ENCODE measurements at places on chromosomes 12 and 14.

DNA sequence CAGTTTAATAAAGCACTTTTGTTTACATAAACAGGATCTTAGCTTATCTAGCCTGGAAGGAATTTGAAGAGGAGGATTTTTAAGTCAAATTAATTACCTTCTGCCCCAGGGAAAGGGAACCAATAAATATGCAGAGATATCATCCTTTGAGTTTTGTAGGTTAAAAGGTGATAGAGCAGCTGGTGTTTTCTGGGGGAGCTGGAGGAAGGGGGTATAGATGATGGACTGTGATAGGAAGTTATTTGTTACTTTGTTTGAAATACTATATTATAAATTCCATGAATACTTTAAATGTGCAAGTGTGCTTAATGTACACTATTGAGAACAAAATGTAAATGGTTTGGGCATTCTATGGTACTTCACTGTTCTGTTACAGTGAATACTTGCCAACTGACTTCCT is 55.2 kb downstream of the NPAS3 start:
- DNase-seq = no peak

- DNase-seq = no peak
Measured at GRCh38 chr14:74358176-74358829, 10.0 kb downstream of the VRTN start.

- DNase-seq = peak; percentile 95
Measured at GRCh38 chr12:751192-751998, 984 bp upstream of the WNK1 start.

DNA sequence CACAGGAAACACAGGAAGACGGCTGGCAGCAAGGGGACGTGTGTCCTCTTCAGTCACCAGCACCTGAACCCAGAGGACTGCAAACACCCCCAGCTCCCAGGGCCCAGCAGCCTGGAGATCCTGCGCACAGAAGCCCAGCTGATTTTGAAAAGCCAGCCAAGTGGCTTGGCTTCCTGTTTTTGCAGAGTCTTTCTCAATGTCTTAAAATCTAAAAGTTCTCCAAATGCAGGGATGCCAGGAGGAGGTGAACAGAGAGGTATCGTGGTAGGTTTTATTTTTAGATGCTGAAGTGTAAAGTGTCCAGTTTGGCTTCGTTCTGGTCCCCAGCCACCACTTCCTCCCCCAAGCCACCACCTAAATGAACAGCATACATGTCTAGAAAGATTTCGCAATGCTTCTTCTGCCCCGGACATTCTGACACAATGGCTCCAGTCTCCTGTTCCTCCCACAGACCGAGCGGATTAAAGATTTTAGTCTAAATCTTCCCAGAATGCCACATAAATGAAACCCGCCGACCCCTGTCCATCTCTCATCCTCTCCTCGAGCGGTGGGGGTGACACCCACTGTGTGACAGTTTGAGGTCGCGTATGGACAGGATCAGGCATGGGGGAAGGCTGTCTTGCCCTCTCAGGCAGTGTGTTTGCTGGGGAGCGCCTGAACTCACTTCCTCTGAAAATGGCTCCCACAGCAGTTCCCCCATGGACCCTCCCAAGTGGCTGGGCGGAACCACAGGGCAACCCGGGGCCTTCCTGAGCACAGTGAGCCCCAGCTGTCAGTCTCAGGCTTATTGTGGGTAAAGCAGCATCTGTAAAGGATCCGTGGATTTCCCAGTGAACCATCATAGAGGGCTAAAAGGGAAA is 41.6 kb downstream of the ITPK1 start:
- no peak for DNase-seq

DNA sequence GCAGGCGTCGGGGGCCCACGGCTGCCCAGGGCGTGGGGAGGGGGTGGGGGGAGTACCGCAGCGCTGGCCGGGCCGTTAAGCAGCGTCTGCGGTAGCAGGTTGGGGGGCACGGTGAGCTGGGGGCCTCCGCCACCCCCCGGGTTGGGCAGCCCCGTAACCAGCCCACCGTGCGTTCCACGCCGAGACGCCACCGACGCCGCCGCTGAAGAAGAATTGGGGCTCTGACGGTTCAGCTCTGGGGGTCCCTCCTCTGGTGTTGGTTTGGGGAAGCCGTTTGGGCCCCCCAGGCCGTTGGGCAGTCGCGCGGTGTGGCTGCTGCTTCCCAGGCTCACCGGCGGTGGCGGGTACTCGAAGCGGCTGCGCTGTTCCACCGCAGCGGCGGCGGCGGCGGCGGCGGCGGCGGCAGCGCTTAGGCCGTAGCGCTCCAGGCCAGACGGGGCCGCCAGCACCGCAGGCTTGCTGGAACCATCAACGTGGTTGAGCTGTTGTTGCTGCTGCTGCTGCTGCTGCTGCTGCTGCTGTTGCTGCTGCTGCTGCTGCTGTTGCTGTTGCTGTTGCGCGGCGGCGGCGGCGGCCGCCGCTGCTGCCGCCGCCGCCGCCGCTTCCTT is 1.5 kb downstream of the IRF2BPL start:
- DNase-seq = no peak
